Mammary epithelial cell (primary cell): ENCODE measurements at places on chromosomes 5 and 9.
A peak's percentile ranks its signal among the peaks of the same experiment; 100 is the strongest.

DNA sequence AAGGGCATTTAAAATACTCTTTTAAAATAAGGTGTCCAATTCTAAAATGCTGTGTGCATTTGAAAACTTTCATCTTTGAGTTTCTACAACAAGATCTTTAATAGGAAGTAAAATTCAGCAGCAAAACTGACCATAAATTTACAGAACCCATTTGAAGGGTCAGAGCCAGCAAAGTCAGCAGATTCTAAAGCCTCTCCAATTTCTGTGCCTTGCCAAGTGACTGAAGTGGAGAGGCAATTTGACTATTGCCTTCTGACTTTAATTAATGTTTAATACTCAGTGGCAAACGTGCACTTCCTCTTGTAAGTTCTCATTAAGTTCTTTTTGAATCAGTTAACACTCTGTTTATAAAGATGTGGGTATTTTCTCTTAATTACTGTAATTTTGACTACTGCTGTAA is 155.2 kb downstream of the BAAT start:
- no peak for DNase-seq

DNA sequence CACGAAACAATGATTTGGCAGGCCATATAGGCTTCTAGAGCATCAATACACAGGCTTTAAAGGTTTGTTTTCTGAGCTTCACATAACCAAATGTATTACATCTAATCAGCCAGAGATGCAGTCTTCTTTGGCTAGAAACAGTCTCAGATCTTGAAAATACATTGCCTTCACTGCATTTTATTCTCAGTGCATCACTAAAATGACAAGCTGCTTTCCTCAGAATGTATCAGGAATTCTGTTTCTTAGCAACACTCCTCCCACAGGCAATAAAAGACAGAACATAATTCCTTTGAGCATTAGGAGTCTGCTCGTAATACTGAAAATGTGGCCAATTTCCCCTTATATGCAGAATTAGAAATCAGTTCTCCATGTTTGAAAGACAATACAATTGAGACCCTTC is 36.9 kb downstream of the FEM1C start:
- DNase-seq: no peak

DNA sequence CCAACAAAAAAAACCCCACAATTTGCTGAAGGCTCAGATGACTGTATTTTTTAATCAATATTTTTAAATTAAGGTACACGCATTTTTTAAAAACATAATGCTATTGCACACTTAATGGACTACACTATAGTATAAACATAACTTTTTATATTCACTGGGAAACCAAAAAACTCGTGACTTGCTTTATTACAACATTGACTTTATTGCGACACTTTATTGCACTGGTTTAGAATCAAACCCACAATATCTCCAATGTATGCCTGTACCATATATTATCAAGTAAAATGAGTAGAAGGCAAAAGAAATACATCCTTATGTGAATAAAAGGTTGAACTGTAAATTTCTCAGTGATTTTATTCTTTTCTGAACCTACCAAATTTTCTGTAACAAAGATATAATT is 53.7 kb downstream of the RICTOR start:
- no peak for DNase-seq

- DNase-seq: no peak
These were observed 71.7 kb downstream of the VAV2 start for GRCh38 chr9:133920471-133920870.

GRCh38 chr9:134525841-134526583 is 115.6 kb upstream of the COL5A1 start:
- DNase-seq: no peak

- DNase-seq: no peak
These were observed 30.8 kb upstream of the NIM1K start for GRCh38 chr5:43161244-43161643.

- DNase-seq: no peak
These were observed 16.4 kb upstream of the RNF180 start for GRCh38 chr5:64149268-64149667.

DNA sequence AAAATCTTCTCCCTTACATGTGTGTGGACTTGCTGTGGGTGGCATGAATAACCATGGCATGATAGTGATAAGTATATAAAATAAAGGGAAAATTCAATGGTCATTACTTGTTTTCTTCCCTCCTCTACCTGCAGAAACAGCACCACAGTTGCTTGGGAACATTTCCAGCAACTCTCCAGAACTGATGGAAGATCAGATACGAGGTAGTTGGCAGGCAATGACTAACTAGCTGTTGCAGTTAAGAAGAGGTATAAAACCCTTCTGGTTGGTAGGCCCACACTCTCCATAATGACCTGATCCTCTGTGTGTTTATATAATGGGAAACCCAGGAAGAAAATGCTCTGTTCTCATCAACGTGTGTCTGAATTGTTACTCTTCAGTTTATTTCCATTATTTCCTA is 185.9 kb downstream of the SYK start:
- DNase-seq: peak; percentile 80

- no peak for DNase-seq
These were observed 69.9 kb upstream of the SPTLC1 start for GRCh38 chr9:92185096-92185495.

GRCh38 chr5:135178476-135179155 is 144.6 kb upstream of the PITX1 start:
- no peak for DNase-seq

DNA sequence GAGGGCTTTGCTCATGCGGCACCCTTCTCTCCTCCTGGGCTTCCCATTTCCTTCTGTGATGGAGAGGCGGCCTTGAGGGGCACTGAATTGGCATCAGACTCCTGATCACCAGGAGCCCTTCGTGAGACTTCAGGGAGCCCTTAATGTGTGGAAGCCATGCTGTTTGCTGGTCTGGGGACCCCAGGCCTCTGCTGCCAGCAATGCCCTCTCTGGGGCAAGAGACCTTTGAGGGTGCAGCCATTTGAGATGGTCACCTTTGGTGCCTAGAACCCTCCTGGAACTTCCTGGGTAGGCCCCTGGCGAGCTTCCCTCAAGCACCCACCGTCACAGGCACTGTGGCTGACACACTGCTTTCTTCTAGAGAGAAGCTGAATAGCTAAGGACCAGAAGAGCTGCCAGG is 338.7 kb upstream of the IRX4 start:
- DNase-seq: no peak

GRCh38 chr5:69530561-69531405 is 29.2 kb upstream of the GTF2H2C start:
- DNase-seq: no peak

GRCh38 chr5:44875661-44876605 is 67.2 kb downstream of the MRPS30 start:
- peak; percentile 96 for DNase-seq

GRCh38 chr5:80437326-80437725 is 29.5 kb downstream of the ZFYVE16 start:
- DNase-seq: no peak

DNA sequence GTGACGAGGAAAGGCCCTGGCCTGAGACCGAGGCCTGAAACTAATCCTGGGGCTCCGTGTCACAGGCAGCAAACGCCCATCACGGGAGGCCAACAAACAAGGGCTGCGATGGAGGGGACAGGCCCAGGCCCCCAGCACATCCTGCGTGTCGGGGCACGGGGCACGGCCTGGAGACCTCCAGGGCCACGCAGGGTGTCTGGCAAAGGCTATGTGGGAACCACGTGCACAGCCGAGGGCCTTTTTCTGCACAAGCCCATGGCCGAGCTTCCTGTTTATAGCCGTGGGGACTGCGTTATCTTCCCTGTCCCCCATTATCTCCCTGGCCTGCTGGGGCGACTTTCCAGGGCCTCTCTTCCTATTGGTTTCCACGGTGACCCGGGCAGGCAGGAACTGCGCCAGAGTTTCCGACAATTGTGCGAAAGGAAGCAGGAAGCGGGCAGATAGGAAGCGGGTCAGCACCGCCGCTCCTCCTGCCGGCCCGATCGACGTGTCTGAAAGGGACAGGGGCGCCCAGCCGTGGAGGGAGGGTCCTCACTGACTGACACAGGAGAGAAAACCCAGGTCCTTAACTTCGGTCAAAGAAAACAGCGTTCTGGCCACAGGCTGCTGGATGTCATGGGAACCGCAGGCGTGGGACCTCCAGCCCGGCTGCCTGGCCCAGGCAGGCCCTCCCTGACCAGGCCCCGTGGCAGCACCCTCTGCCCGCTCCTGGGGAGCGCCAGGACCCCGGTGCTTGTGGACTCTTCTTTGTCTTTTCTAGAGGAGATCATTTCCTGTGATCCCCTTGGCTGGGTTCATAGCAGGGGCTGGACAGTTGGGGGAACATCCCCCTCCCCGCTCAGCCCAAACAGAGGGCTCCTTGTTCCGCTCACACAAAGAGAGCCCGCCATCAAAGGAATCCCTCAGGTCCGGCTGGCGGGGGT is 29.1 kb upstream of the SEC16A start:
- no peak for DNase-seq

GRCh38 chr9:99867536-99867935 is 38.9 kb upstream of the STX17 start:
- no peak for DNase-seq

GRCh38 chr9:91056917-91057316 is 255.3 kb downstream of the SYK start:
- DNase-seq: peak; percentile 12

- no peak for DNase-seq
These were observed 124.6 kb downstream of the TARS1 start for GRCh38 chr5:33565324-33565723.

DNA sequence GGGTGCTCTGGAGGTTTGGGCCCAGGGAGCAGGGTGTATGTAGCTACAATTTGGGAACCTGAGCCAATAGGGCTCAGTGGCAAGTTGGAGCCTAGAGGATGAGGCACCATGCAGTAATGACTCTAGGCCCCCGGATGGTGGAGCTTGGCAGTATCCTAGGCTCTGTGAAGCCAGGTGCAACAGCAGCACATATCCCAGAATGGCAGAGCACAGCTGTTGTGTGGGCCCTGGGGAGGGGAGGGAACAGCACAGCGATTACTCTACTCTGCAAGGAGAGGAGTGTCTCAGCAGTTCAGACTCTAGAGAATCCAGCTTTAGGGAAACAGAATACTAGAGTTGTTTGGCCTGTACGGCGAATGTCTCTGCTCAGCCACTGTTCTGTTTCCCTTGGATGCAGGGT is 56.1 kb downstream of the LRRTM2 start:
- DNase-seq: no peak

DNA sequence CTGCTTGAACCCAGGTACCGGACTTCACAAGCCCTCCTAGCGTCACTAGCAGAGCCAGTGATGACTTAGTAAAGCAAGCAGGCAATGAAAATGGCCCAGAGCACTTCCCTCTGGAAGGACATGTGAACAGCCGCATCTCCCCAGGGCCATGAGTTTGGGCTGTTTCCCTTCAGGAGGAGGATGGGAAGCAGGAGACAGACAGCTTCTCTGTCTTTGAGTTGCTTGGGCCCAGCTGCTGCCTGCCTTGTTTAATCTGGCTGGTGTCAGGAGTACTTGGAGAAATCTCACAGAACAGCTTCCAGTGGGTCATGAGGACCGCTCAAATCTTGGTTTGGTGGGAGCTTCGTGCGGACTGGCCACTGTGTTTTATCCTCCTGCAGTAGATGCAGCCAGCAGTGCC is 25.4 kb upstream of the WWC1 start:
- no peak for DNase-seq

DNA sequence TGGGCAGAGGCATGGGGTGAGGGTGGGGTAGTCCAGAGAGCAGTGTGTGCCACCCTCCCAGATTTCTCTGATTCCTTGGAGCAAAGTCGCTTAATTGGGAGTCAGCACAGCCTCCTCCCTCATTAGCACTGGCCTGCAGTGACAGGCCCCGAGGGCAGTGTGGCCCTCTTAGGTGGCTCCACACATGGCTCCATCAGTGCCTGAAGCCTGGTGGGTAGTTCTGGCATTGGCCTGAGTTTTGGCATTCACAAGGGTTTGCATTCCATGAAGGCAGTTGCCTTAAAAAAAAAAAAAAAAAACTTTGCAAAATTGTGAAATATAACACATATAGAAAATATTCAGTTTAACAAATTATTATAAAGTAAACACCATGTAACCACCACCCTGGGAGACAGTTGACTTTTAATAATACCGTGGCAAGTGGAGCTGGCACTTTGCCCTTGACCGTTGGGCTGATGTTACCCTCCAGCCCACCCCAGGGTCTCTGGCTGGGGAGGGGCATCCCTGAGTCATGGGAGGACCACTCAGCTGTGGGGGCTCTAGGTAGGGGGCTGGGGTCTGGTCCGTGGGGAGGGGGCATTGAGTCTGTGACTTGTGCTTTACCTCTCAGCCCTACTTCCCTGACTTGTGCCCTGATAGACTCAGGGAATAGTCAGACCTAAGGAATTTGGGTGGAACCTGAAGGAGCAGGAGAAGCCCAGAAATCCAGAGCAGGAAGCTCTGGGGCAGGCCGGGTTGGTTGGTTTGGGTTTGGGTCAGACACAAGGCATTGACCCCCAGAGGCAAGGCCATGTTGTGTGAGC is 51.3 kb upstream of the PITX1 start:
- peak; percentile 32 for DNase-seq

DNA sequence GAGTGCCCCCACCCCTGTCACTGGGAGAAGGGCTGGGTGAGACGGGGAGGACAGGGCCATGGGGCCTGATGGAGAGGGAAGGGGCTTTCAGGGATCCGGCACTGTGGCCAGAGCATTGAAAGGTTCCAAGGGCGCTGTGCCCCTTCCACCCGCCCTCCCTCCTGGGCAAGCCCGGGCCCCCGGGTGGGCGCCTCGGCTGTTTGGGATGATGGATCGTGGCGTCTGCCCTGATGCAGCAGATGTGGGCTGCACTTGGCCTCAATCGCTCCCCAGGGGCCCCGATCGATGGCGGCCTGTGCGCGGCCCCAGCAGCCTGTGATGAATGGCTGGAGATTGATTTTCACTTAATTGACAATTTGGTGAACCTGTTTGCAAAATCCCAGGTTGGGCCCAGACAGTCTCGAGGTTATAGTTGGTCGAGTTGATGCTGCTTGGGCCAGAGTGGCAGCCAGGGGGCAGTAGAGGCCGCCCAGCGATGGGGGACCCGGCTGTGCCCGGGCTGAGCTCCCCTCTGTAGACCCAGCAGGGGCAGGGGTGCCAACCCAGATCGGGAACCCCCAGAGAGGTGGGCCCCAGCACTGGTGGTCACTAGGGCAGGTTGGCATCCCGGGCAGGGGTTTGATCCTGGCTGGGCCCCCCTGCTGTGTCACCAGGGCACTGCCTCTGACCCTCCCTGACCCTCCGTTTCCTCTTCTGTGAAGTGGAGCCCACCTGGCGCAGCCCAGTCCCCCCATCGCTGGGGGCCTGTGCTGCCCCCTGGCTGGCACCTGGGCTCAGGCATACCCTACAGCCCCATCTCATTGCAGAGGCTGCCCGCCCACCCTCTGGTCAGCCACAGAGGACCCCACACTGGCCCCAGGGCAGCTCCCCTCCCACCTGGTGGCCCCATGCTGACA is 34.7 kb downstream of the LHX3 start:
- DNase-seq: no peak

- no peak for DNase-seq
These were observed 254.4 kb upstream of the CDH10 start for GRCh38 chr5:24899180-24899579.

DNA sequence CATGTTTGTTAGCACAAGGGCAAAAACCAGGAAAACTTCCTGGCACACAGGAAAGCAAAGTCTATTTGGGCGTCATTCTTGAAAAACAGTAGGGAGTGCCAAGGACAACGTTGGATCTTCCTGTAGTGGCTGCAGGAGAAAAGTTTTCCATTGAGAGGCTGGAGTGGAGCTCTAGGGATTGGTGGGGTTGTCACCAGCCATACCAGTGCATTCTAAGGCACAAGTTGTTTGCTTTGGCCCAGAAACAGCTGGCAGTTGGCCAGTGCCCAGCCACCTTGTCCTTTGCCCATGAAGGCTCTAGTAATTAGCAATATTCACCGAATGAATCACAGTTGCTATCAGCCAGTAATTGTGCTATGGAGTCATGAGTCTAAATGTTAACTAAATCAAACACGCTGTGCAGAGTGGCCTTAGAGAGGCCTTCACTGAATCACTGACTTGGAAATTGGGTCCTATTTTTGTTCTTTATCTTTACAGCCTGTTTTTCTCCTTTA is 26.4 kb downstream of the TNFSF15 start:
- DNase-seq: peak; percentile 81
